ENCODE measurements at places on chromosomes 2 and 18.

DNA sequence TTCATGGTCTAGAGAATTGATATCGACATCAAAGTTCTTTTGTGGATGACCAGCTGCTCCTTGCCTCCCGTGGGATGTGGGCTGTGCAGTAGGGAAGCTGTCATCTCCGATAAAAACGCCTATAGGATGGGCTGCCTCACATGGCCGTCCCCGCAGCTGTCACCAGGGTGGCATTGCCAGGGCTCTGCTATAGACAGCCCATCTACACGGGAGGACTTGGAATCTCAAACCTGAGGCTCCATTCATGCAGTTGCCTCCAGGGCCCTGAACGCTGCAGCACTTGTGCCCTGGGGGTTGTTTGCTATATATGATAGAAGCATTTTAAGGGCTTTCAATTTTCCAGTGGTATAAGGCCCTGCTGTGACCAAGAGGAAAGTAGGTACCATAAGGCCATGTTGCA lies 183.1 kb downstream of the MYCN start:
- DNase-seq: no peak

DNA sequence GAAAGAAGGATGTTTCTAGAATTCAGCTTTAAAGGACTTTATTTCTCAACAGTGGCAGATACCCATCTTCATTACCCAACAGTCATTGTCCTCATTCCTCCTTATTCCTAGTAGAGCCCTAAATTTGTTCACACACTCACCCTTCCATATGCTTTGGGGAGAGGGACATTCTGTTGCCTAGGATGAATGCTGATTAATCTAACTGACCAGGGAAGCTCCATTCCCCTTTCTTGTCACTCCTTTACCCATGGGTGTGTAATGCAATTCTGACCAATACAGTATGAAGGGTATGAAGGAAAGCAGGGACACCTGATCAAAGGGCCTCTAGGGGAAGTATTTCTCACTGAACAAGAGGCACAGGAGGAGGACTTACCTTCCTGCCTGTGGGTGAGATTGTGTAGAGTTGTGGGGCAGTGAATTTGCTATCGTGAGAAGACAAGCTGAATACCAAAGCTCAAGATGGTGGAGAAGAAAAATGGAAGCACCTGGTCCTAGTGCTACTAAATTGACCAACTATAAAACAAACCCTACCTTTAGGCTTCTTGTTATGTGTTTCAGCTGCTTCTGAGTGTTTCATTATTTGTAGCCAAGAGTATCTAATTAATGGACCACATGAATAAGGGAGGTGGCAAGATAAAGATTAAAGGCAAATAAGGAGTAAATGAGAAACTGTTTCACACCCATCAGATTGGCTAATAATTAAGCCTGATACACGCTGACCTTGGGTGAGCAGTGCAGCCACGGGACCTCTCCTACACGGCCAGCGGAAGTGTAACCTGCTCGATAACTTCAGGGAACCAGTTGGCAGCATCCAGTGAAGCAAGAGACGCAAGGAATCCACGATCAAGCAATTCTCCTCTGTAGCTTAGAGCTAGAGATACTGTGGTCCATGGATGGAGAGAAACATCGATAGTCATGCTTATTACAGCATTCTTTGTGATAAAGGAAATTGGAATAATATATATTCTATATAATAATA lies 202.3 kb downstream of the MYCN start:
- DNase-seq: no peak

- DNase-seq: no peak
Observed at GRCh38 chr2:173187941-173188788, 112.5 kb downstream of the MAP3K20 start.

- DNase-seq: no peak
Observed at GRCh38 chr2:69299772-69300516, 87.1 kb downstream of the GFPT1 start.

DNA sequence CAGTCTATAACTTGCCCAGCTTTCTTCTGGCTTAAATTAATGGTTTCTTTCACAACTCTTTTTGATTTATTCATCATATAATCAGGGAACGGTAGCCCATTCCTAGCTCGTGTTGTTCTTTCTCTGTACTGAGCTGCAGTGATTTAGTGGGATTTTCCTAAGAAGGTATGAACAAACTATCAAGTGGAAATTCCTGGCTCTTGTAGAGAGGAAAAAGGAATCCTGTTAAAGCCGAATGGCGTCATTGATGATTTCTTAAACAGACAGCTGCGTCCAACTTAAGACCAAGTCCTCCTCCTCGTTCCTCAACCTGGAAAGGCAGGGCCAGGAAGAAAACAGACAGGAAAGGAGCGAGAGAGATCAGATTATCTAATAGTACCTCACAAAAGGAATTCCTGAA lies 69.2 kb upstream of the CABLES1 start:
- no peak for DNase-seq

- DNase-seq: no peak
Observed at GRCh38 chr2:176129813-176130146, 275 bp downstream of the HOXD8 start.

DNA sequence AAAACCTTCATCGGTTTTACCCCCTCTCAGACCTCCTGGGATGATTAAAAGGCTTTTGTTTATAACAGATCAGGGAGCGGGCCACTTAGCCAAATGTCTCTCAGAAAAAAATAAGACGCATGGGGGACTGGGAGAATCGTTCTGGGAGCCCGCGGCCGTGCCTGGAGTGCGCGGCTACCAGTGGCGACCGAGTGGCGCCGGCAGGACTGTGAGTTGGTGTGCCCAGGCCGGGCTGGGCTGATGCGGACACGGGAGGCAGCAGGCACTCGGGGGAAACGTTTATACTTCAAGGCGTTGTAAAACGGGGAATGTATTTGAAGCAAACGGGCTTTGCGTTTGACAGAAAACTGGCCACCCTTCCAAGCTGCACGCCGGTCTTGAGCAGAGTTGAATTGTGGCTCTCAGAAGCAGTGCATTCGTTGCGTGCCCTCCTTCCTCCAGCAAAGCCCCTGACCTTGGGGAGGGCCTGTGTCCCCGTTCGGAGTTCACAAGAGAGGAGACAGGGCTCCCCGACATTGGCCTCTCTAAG lies 4.7 kb upstream of the HOXD10 start:
- no peak for DNase-seq

DNA sequence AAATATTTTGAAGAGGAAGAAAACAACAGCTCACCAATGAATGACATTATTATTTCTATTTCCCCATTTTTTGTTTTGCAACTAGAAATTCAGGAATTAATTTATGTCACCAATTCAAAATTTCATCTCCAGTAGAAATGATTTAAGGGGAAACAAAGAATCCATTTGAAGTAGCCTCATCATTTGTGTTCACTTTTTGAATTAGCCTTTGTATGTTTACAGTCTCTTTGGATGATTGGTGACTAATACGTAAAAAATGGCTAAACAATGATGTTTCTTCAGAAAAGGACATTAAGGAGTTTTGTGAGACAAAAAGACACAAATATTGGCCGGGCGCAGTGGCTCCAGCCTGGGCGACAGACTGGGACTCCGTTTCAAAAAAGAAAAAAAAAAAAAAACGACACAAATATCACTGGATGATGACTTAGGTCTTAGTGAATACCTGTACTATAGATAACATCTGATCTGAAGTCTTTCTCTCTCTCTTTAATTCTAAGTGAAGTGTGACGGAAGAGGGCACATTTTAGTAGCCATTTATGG lies 313.2 kb downstream of the PIK3C3 start:
- no peak for DNase-seq

GRCh38 chr2:159209341-159210306 lies 76.9 kb downstream of the WDSUB1 start:
- DNase-seq: no peak

- no peak for DNase-seq
Observed at GRCh38 chr2:23373666-23374065, 11.3 kb upstream of the KLHL29 start.

- DNase-seq: no peak
Observed at GRCh38 chr2:111015283-111015995, 105.3 kb upstream of the BCL2L11 start.

- no peak for DNase-seq
Observed at GRCh38 chr18:10430677-10431076, 23.8 kb upstream of the APCDD1 start.

- DNase-seq: no peak
Observed at GRCh38 chr2:233436191-233436581, 81.9 kb downstream of the DGKD start.

DNA sequence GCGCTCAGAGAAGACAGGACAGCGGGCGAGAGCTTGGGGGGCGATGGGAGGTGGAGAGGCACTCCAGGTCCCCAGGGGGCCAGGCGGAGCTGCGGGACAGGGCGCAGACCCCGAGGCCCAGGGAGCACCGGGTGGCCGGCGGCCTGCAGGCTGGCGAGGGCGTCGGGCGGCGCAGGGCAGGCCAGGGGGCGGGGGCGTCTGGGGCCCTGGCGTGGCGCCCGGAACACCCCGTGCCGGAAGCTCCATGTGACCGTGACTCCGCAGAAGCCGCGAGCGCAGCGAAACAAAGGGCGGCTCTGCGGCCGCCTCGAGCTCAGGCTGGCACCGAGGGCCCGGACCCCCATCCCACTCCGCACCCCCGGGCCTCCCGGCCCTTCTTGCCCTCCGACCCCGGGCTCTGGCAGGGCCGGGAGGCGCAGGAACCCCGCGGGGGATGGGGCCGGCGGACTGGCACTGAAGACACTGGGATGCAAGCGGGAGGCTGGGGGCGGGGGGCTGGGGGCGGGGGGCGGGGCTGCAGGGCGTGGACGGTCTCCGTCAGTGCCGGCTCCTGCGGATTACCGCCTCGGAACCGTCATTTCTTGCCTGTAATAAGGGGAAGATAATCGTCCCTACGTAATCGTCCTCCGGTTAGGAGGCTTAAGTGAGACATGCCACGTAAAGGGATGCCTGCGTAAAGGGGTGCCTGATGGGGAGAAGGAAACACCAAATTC lies 19.1 kb downstream of the SH2D6 start:
- DNase-seq: no peak

DNA sequence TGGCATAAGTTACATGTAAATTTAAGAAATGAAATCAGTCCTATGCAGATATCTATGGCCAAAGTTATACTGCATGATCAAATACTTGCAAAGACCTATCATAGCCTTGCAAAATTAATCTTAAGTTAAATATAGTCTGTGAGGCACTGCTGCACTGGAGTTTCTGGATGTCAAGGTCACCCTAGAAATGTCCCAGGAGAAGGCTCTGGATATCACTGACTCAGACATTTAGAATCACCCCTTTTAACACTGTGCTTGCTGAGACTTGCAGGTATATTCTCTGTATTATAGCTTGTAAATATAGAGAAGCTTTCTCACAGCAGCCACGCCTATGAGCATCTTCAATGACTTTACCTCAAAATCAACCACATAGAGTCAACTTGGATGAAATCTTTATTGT lies 51.5 kb downstream of the ETAA1 start:
- DNase-seq: no peak

DNA sequence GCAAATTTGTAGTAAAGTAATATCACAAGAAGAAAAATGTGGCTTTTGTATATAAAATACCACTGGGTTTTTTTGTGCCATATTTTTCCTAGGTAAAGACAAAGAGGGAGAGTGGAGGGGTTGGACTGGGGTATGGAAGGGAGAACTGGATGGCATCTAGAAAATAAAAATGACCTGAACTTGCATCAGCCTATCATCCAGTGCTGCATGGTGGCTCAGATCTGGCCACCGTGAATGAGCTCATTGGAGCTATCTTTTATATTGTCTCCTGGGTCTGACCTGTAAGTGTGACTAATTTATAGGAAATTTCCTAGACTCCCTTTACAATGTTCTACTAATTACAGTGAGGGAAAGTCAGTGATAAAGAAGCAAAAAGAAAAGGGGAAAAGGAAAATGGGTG lies 369.0 kb downstream of the TMEM182 start:
- no peak for DNase-seq

- no peak for DNase-seq
Observed at GRCh38 chr18:79387214-79387613, 8.5 kb upstream of the NFATC1 start.

- DNase-seq: no peak
Observed at GRCh38 chr18:38033282-38033681, 467.7 kb upstream of the CELF4 start.

DNA sequence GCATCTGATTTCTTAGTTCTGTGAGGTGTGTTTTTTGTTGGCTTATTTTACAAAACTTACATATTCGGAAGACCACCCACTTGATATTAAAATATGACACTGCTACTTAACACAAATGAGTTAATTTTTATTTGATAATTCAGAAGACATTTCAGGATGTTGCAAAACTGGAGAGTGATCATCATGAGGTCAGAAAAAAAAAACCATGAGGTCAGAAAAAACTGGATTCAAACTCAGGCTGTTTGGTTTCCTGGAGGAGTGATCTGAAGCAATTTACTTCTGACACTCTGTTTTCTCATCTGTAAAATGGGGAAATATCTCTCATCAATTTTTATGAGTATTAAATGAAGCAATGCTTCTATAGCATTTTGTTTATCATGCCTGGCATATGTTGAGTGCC lies 1.8 kb upstream of the CCBE1 start:
- no peak for DNase-seq

All from NCI-H1417 treated with DMSO at 0.1 percent for 48 hours (cell line).